H4 (cell line): ENCODE measurements at places on chromosomes 2 and 18. TPM values are rescaled to one million over a fixed set of nuclear protein-coding genes. Genes with fewer than 3 reads are reported as not detected.

GRCh38 chr2:150729495-150729955 lies 242.1 kb upstream of the RND3 start:
- no peak for DNase-seq

Gene DPP10
- total RNA-seq, result 0.04 and 0.64 TPM in 2 replicates

GRCh38 chr2:63651356-63651755 lies 62.6 kb downstream of the MDH1 start:
- no peak for DNase-seq

Gene DGUOK
- 110 and 150 TPM in 2 replicates for total RNA-seq

DNA sequence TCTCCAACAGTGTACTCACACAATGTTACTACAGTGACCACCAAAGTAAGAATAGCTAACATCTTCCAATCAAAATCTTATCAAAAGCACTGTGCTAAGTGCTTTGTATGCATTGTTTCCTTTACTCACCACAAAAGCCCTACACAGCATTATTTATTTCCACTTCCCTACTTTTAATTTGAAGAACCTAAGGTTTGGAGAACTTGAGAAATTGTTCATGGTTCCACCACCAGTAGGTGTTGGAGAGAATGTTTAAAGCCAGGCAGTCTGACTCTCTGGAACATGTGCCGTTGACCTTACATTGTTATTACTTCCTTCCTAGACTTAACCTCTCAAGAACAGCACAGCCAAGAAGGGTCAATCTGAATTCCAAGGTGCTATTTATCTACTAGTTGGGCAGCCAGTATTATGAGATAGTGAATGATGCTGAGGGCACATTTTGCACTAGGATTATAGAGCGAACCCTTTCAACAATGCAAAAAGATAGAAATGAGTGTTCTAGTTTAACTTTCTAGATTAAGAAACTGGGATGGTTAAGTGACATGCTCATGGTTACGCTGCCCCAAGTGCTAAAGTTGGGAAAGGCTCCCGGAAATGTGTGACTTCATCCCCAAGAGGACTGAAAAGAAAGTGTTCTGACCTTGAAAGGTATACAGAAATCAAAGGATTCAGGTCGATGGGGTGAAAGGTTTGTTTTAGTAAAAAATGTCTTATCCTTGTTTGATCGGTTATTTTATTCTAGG lies 55.2 kb upstream of the FAM136A start:
- DNase-seq, result no peak

DNA sequence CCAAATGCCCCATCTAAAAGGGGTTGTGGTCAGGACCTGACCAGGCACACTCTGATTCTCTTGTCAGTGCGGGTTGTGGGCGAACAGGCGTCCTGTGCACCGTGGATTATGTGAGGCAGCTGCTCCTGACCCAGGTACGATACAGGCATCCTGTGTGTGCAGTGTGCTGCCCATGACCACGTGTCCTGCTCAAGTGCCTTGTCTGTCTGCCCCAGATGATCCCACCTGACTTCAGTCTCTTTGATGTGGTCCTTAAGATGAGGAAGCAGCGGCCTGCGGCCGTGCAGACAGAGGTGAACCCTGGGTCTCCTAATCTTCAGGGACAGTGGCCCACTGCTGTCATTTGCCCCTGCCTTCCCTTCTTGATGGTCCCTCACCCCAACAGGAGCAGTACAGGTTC lies 14.6 kb downstream of the PTPN18 start:
- no peak for DNase-seq

Gene POU3F3
- 1.3 and 2.6 TPM in 2 replicates for total RNA-seq

DNA sequence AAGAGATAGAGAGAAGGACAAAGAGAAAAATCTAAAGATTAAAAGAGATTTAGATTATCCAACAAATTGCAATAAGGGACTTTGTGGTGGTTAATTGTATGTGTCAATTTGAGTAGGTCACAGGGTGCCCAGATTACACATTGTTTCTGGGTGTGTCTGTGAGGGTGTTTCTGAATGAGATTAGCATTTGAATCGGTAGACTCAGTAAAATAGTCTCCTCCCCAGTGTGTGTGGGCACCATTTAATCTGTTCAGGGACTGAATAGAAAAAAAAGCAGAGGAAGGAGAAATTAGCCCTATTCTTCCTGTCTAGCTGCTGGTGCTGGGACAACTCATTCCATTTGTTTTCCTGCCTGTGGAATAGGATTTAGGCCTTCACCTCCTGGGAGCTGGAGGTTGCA lies 339.8 kb upstream of the EPHA4 start:
- DNase-seq, result no peak

- DNase-seq, result no peak
These were observed 1.8 kb upstream of the GBX2 start for GRCh38 chr2:236169741-236170589.

Gene DAW1
- not detected in 2 replicates for total RNA-seq

Gene VWC2L
- not detected in 2 replicates for total RNA-seq

DNA sequence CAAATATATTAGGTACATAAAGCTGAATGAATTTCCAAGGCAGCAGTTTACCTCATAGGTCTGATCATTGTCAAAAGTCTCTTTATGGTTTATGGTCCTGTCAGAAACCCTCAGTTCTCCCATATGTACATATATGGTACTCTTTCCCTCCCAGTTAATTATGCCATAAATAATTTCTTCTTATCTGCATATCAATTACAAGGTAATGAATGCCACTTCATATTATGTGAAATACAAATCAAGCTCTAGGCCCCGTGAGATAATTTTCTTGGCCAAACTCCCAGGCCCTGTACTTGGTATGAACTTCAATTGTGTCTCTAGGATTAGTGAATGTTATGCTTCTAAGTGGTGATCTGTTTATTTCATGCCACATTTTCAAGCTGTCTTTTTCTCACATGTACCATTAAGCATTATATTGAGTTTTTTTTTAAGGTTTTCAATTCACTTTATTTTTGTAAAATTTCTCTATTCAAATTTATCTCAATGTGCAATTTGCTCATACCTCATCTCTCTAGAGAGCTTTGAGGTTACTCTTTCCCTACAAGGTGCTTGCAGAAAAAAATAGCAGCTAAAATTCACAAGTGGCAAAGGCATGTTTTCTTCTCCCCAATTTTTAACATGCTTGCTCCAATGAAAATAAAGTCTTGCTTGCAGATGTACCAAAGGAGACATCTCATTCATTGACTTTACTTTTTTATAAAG lies 430.6 kb upstream of the VRK2 start:
- DNase-seq, result no peak

DNA sequence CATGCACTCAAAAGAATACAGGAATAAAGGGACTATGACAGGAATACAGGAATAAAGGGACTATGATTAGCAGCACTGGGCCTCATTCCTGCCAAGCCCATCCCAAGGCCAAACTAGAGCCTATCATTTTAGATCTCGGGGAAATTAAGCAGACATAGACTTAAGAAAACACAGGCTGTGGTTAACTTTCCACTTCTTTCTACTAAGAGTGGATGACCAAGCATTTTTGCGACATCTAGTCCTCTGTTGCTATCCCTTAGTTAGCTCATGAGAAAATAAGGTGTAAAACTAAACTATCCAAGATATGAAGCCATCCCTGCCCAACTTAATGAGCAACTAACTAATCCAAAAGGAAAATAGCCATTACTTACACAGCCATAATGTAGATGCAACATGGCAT lies 5.9 kb downstream of the LYPD1 start:
- peak; percentile 23 for DNase-seq

- DNase-seq, result peak; percentile 44
These were observed 208.0 kb downstream of the TWIST2 start for GRCh38 chr2:239055756-239056493.

Gene ATP6V1C2
- total RNA-seq, result 0.04 TPM in 2 replicates

GRCh38 chr18:79765491-79766245 lies 32.1 kb upstream of the KCNG2 start:
- no peak for DNase-seq

DNA sequence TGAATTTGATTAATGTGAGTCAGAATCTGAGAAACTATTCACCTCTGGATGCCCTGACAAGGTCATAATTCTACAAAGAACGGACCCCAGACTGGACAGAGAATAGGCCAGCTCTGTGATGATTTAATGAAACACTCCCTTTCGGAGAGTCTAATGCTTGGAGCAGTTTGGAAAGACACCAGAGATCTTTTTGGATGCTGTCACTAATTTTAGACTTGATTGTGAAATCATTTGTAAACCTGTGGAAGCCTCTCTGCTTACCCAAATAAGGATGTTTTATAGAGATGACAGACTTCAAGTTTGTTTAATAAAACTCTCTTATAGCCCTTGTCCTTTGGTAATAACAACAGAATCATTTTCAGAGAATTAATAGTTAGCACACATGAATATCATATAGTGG lies 83.5 kb downstream of the MYL12B start:
- no peak for DNase-seq

- no peak for DNase-seq
These were observed 4.1 kb downstream of the MBD2 start for GRCh38 chr18:54220406-54220805.

DNA sequence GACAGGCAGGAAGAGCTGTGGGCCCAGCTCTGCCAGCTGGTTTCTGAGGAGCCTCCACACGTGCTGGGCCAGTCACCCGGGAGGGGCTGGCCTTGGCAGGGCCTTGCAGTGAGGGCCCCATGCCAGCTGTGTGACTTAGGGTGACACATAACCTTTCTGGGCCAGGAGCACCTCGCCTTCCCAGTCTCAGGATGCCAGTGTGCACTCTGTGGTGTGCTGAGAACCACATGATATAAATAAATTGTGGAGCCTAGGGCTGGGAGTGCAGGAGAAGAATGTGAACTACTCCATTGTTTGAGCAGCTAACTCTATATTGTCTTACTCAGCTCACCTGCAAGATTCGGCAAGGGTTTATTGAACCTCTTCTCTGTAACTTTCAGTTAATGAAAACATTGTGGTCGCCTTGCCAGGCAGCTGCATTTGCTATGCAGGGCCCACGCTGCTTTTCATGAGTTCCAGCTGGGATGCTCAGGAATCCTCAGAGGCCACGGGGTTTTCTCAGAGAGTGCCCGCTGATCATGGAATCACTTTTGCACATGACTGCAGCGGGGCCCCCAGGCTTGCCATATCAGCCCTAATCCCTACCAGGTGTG lies 222.3 kb downstream of the SH3RF3 start:
- DNase-seq, result peak; percentile 97

DNA sequence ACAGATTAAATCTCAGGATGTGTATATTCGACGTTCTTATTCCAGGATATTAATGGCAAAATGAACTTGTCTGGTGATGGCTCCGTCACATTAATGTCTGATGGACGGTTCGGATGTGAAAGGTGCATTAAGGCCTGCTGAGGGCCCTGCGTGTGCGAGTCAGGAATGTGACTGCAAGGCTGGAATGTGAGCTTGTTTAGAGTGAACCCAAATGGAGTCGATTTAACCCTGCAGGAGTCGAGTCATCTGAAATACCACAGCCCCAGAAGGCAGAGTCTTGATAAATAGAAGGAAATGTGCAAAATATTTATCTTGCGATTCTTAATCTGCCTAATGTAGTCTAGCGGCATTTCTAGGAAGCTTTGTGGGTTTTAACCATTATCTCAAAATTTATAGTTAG lies 44.3 kb downstream of the RDH14 start:
- peak; percentile 65 for DNase-seq

DNA sequence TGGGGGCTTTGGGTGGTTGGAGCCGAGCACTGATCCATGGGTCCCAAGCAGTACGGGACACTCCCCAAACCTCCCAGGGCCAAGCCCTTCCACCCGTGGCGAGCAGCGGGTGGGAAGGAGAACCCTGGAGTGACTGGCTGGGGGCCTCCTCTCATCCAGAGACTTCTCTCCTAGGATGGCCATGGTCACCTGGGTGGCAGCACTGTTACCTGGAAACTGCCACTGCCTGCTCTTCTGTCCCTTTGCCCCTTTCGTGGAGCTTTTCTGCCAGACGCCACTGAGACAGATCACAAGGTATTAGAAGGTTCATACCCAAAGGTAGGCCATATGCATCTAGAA lies 26.9 kb downstream of the CENPO start:
- no peak for DNase-seq

DNA sequence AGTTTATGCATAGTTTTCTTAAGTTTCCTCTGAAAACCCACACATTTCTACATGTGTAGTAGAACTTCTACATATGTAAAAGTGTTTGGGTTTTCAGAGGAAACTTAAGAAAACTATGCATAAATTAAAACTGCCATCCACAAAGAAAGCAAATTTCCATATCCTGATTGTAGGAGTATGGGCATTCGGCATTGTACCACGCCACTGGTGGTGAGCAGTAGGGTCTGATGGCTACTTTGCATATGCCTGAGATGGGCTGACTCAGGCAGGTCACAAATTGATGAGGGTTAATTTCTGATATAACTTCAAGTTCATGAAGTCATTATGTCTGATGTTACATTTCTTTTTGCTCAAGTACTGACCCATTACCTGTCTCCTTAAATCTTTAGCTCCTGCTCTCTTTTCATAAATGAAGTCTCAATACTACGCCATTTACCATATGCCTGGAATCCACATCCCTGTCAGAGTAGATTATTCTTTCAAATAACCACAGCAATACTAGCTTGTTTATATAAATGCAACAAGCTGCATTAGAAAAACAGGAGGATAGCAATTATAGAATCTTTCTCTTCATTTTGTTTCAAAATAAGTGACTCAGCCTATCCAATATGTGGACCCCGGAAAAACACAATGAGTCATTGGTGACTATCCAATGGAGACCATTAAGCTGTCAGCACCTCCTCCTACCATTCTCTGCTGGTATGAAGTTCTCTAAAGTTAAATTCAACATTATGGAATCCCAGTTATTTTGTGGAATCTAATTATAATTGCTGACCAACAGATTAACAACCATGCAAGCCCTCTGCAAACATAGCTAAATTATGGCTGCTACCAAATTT lies 355.2 kb upstream of the UBE2E3 start:
- DNase-seq, result peak; percentile 18

GRCh38 chr18:44881461-44882162 lies 200.9 kb downstream of the SETBP1 start:
- no peak for DNase-seq

Gene RAB27B
- total RNA-seq, result 1.4 and 2.1 TPM in 2 replicates
